ENCODE measurements at places on chromosomes 2 and 18.

DNA sequence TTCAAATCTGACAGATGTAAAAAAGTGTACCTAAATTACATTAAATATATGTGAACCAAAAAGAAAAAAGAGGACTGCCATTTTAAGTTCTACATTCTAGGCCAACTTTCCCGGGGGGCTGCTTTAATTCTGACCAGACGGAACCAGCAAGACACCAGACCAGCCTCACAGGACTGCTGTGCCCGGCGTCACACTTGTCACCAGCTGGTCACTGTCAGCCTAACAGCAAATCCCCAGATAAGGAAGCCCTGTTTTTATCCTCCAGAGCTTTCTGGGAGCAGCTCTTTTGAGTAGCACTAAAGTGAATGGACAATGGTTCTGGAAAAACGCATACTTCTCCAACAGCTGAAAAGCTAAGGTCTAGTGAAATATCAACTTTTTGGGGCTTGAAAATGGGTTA, 35.6 kb downstream of the CYB5A start:
- DNase-seq, result no peak

- no peak for DNase-seq
These were observed 117.6 kb upstream of the STK17B start for GRCh38 chr2:196289000-196289399.

DNA sequence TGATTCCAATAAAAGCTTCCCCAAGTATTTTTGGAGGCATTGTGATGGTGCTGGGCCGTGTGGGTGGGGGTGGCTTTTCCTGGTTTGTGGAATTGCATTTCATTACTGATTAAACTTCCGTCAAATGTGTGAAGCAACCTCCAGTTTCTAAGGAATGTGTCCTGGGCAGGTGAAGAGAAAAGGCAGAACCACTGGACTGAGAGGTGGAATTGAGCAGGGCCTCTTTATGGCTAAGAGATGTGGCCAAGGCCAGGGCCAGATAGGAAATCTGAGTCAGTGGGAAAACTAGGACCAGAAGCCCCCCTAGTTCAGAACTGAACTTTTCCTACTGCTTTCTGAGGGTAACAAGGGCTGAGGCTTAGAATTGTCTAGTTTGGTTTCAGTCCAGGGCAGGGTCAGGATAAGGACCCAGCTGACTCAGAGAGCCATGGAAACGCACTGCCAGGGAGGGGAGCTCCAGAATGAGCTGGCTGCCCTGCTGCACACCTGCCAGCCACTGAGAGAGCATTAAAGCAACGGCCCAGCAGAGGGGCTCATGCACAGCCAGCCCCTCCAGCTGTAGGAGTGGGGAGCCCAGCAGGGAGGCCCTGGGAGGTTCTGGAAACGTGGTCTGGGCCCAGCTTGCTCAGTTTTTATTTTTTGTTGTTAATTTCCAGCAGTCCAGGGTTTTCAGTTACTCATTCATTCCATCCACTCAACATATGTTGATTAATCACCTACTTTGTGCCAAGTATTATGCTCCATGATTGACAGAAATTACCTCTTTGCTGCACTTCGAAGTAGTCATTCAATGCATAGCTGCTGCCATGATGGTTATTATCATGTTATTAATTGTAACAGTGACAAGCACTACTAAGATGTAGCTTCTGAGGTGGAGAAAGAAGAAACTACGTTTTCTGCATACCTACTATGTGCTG, 156.1 kb downstream of the MSH2 start:
- peak; percentile 35 for DNase-seq

- DNase-seq, result no peak
These were observed 258.8 kb downstream of the ZNF521 start for GRCh38 chr18:25093141-25093540.

DNA sequence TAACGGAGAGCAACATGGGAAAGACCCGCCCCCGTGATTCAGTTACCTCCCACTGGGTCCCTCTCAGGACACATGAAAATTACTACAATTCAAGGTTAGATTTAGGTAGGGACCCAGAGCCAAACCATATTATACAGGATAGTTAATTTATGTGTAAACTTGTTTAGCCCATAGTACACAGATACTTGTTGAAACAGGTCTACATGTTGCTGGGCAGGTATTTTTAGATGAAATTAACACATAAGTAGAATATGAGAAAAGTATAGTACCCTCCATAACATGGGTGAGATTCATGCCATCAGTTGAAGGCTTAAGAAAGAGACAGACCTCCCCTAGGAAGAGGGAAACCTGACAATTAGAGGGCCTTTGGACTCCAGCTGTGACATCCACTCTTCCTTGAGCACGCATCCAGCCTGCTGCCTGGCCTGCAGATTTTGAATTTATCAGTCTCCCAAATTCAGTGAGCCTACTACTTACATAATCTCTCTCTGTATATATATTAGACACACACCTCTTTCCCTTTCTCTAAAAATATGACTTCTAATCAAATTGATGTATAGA, 463.5 kb upstream of the NETO1 start:
- DNase-seq, result no peak

- peak; percentile 79 for DNase-seq
These were observed 83.0 kb downstream of the STPG4 start for GRCh38 chr2:47072018-47072691.

- DNase-seq, result no peak
These were observed 112.7 kb upstream of the SLC35G4 start for GRCh38 chr18:11496526-11497172.

DNA sequence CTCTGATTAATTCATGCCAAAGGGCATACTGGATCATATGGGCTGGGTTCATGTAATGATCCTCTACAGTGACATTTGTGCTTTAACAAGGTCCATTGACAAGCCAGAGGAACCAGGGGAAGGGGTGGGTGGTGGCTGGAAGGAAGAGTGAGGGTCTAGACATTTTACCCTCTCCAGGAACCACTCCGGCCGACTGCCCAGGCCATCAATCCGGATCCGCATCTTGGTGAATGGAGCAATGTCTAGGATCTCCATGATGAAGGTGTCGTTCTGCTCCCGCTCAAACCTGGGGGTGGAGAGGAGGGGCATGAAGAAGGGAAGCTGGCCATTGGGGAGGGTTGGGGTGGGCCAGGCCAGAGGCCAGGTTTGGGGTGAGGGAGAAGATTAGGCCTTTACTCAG, 147.5 kb downstream of the LOXHD1 start:
- DNase-seq, result no peak

- DNase-seq, result no peak
These were observed 6.7 kb downstream of the SLC66A2 start for GRCh38 chr18:79944746-79945117.

- no peak for DNase-seq
These were observed 433.7 kb downstream of the FIGN start for GRCh38 chr2:163302141-163302540.

DNA sequence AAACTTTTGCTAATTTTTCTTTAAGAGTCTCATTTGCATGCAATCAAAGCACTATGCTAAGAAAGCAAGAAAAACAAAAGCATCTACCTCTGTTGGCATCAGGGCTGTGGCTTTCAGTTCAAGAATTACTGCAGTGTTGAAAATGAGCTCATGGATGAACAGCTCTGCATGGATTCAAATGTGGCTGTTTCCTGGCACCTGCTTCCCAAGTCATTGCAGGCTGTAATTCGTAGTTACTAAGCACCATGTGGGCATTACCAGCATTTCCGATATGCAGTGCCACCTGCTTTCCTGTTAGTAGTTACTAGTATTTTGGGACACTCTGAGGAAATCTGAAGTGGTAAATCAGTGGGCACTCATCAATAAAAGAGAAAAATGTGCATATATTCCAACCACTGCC, 37.8 kb upstream of the FAM110C start:
- no peak for DNase-seq

- DNase-seq, result no peak
These were observed 71.1 kb downstream of the MGAT5 start for GRCh38 chr2:134324947-134325346.

- DNase-seq, result no peak
These were observed 28.4 kb downstream of the ARL4C start for GRCh38 chr2:234468503-234468902.

GRCh38 chr18:63974991-63975390, 5.1 kb downstream of the SERPINB8 start:
- peak; percentile 41 for DNase-seq

DNA sequence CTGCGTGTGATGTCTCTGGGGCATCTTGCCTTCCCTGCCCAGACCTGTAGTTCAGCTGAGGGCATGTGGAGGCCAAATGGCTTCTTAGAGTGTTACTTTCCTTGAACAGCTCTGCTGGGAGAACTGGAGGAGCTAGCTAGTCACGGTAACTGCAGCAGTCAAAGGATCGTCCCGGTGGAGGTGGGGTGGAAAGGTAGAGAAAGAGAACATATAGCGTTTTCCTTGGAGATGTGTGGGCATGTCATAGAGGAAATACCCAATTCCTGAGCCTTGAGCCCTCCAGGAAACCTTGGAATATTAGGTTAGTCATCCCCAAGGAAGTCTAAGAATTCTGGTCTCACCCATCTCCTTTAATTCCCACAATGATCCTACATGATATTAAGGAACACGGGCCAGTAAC, 33.5 kb upstream of the IL37 start:
- DNase-seq, result peak; percentile 54

Data from fibroblast of upper back skin (primary cell).